ENCODE measurements at places on chromosomes 6 and 20. TPM values are rescaled to one million over a fixed set of nuclear protein-coding genes. Genes with fewer than 3 reads are reported as not detected.

Gene ME1
- not detected for total RNA-seq

Gene HLA-DQB1
- 27.5 TPM for total RNA-seq

Gene PRKN
- total RNA-seq, result not detected

Gene RIN2
- total RNA-seq, result not detected

Gene NRN1
- 5.8 TPM for total RNA-seq

Gene GUCA1A
- not detected for total RNA-seq

Gene HTR1E
- total RNA-seq, result not detected

Gene MDN1
- total RNA-seq, result 50.2 TPM
